Renal pelvis (tissue), 12 donors: ENCODE measurements at places on chromosomes 7 and 10.

GRCh38 chr10:58054881-58055280, 212.8 kb downstream of the IPMK start:
- no peak for DNase-seq

DNA sequence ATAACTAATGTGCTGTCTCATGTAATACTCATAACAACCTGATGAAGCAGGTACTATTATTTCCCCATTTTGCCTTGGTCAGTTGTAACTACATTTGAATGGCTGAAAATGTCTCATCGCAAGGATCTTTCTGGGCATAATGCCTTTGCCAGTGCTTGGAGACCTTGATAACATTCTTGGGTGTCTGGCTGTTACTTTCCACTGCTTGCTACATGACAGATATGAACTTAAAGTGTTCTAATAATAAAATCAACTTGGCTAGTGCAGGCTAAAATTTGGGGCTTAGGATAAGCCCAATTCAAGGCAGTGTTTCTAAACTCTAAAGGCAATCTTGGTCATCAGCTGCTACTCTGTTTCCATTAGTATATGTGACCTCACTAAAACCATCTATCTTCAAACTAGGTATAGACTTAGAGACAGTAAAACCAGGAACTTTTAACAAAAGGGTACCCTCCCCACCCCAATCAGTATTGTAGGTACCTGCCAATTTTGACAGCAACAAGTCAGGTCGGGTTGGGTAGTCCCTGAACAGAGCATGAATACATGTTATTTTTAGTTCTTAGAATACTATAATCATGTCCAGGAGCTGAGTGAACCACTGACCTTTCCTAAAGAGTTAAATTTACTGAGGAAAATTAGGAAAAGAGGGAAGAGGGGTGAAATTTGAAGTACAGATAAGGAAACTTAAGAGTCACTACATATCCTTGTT, 68.2 kb upstream of the AHR start:
- DNase-seq = no peak

- DNase-seq = peak; percentile 61
These were observed 100.7 kb downstream of the NKX6-2 start for GRCh38 chr10:132685101-132685891.

DNA sequence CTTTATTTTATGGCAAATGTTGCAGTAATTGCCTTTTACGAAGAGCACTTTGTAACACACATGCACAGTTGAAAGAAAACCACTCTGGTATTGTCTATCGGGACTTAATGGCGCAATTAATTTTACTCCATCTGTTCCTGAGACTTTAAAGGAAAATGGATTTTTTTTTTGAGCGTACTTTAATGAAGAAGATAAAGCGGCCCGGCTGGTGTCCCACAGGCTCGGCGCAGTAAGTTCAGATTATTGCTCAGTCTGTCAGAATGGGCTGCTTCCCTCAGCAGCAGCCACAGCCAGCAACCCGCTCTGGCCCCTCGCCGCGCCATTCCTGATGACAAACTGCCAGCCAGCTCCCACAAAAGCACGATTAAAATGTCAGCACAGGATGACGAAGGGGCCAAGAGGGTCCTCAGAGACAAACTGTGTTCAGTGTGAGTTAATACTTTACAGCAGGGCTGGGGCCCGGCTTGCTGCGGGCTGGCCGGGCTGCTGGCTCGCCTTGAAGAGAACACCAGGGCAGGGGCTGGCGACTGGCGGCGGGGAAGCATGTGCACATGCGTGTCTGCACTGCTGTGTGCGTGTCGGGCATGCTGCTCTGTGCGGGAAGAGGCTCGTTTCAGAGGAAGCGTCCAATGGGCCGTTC, 501.0 kb upstream of the GALNT17 start:
- peak; percentile 93 for DNase-seq

DNA sequence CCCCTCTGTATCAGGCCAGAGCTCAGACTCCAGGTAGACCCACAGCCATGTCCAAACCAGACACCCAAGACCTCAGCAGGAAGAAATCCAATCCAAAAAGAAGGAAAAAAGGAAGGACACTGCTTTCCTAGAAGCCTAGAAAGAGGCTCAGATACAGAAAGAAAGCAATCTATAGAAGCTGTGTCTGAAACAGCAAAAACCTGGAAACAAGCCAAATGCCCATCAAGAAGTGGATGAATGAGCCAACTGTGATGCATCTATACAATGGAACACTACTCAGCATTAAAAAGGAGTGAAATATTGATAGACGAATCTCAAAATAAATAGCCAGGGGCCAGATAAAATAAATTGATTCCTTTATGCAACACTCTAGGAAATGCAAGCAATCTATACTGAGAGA, 31.6 kb downstream of the GRB10 start:
- DNase-seq = no peak

DNA sequence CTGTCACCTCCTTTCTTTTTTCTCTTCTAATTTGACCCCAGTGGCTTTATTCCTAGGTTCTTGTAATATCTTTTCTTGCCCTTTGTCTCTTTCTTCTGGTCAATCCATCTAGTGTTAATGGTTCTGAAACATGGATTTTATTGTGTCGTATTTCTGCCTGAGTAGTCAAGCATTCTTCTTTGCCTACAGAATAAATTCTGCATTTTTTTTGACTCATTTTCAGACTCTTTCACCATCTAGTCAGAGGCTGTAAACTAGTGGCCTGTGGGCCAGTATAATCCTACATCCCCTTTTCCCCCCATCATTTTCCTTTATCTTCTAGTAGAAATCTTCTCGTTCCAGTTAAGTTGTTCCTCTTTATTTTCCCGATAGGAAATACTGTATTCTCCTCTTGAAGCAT, 29.4 kb downstream of the LUC7L2 start:
- DNase-seq = no peak
